ENCODE measurements at places on chromosomes 2 and 18.

GRCh38 chr18:48896875-48897511 lies 53.8 kb downstream of the SMAD7 start:
- DNase-seq = no peak

DNA sequence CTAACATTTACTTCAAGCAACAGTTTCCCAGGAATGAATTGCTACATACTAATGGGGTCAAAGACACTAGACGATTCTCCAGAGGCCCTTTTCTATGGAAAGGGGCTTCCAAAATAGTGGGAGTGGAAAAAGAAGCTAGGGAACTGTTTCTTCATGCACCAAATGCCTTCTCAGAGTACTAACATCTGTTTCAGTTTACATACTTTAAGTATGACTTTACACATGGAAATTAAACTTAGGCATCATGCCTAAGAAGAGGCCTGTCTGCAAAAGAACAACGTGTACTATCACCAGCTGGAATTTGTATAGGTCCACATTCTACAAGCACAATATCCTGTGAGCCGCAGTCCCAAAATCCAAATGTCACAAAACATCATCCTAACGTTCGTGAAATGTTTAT lies 29.4 kb upstream of the WDR75 start:
- no peak for DNase-seq

DNA sequence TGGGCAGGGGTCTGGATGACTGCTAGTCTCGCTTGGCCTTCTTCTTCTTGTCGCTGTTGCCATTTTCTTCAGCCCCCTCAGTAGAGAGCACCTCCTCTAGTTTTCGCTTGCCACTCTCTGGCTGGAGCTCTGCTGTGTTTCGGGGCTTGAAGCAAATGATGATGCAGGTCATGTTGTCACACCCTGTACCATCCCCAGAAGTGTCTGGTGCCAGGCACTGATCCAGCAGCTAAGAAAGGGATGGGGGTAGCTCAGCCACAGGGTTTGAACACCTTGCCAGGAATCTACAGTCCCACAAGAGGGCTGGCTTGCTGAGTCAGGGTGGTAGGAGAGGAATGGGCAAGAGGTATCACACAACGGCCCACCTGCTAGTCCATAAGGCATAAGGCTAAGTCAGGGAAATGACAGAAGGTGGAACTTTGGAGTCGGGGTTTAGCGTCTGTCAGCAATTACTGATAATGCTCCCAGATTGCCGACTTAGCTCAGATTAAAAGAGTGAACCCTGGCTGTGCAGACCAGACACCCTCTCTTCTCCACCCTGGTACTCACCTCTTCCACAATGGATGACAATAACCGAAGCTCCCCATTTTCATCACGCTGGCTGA lies 1.1 kb upstream of the ZNF513 start:
- no peak for DNase-seq

GRCh38 chr2:236090027-236090382 lies 78.2 kb downstream of the GBX2 start:
- DNase-seq = no peak

- no peak for DNase-seq
Observed at GRCh38 chr2:240997856-240998705, at the start of gene SNED1. TSS of gene SNED1 (plus strand) at chr2:240998618. CDS start at chr2:240998838, 220 bp downstream.

GRCh38 chr2:48107326-48107925 lies 201.1 kb upstream of the FBXO11 start:
- no peak for DNase-seq

GRCh38 chr18:46867367-46868143 lies 49.8 kb downstream of the PIAS2 start:
- DNase-seq = no peak

DNA sequence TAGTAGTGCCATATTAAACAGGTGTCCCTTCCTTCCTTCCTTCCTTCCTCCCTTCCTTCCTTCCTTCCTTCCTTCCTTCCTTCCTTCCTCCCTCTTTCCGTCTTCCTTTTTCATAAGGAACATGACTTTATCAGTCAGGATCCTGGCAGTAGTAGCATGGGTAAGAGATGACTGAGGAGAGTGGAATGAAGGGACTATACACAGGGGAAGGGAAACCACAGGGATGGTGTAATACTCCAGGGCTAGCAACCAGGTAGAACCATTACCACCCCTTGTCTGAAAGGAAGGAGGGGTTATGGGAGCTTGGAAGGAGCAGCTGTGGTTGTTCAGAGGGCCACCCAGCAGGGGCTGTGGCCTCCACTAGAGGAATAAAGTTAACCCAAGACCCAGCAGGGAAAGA lies 23.2 kb upstream of the KDM3A start:
- no peak for DNase-seq

- no peak for DNase-seq
Observed at GRCh38 chr2:88832311-88832991, 141.0 kb downstream of the RPIA start.

DNA sequence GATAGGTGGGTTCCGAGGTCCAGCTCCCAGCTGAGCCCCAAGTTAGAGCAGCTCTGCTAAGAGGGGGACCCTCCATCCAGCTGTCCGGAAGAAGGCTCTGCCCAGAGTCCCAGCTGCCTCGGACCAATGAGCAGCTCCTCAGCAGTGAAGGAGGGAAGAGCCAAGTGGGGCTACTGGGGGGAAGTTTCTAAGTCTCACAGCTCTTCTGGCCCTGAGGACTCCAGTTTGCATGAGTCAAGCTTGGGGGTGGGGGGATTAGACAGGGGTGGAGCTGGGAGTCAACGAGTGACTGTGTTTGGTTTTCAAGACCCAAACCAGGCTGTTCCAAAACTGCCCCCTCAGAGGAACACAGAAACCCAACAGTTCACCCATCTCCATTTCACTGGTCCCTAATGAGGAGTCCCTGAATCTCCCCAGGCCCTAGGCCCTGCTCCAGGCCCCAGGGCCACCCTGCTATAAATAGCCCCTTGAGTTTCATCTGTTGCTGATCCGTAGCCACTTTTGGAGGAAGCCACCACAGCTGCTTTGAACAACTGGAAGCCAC lies 100.9 kb downstream of the TNS1 start:
- no peak for DNase-seq

DNA sequence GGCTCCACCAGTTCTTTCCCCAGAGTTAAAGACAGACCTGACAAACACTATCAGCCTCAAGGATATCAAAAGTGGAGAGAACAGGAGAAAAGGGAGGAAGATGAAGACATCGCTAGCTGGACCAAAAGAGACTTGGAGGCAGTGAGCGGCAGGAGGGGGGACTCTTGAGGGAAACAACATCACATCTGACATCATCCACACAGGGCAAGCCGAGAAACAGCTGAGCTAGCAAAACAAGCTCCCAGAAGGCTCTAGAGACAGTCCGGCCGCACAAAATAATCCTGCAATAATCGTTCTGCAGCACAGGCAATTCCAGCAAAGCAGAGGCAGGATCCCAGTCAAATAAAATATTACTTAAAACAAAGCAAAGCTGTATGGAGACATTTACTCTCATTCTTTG lies 239.8 kb downstream of the EN1 start:
- no peak for DNase-seq

DNA sequence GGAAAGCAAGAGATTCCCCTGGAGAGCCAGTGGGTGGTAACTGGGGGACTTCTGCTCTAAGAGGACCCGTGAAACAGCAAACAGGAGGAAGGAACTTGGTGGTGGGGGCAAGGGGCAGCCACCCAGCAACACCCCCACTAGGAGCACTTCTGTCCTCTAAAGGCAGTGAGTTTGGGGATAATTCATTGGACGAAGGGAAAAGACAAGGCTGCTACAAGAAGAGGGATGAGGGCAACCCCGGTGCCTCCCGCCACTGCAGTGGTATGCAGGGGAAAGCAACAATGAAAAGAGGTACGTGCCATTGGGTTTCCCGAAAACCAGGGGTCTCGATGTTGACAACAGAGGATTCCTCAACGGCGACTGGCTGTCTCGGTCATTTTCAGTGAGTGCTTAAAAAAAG lies 9.1 kb downstream of the RPL31 start:
- no peak for DNase-seq

GRCh38 chr2:158922601-158923000 lies 45.8 kb upstream of the TANC1 start:
- no peak for DNase-seq

DNA sequence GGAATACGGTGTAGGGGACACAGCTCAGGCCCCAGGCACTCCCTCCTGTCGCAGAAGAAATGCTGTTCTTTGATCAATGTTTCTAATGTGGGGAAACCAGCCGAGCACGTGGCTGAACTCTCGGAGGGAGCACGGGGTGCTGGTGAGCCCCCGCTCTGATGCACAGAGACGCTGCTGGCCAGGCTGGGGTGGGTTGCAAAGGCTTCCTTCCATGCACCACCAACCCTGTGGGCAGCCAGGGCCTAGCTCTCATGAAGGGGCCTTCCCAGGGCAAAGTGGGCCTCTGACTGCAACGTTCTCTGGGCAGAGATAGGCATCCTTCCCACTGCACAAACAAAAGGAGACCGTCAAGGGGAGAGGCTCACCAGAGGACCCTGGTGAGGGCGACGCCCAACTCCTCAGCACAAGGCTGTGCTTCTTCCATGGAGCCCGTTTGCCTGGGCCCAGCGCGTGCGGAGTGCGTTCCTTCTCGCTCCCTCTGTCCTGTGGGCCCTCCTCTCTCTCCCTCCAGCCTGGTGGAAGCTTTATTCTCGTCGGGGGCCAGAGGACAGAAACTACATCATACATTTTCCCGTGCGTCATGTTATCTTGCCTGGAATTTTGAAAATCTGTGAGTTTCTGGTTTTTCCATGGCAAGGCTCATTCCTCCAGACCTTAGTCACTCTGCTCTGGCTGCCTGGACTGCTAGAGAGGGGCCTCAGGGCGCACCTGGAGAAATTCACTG lies 61.1 kb upstream of the SP3 start:
- DNase-seq = no peak

- no peak for DNase-seq
Observed at GRCh38 chr2:213958086-213958485, 452.8 kb upstream of the VWC2L start.

- no peak for DNase-seq
Observed at GRCh38 chr2:71250935-71251334, 24.0 kb upstream of the PAIP2B start.

GRCh38 chr2:95342556-95343320 lies 45.6 kb downstream of the KCNIP3 start:
- no peak for DNase-seq

- no peak for DNase-seq
Observed at GRCh38 chr2:191404568-191404991, 159.4 kb downstream of the MYO1B start.

DNA sequence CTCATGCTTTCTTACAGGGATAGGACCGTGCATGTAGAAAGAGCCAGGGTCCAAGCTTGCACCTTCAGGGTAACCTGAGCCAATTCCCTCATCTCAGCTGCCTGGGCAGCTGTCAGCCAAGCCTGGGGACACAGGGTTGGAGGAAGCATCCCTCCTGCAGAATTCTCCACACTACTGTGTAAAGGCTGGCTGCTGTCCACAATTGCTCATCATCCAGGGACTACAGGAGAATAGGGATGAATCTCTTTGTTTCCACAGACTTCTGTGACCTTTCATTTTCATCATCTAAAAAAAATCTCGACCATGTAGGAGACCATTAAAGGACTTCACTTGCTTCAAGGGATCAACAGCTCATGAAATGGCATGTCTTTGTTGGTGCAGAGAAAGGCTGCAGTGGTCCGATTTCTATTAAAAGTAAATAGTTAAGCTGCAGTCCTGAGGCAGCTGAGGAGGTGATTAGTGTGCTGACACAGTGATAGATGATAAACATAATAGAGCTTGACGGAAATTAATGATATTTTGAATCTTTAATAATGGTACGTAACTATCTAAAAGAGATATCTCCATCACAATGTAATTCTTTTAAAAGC lies 74.4 kb upstream of the COPS8 start:
- no peak for DNase-seq

DNA sequence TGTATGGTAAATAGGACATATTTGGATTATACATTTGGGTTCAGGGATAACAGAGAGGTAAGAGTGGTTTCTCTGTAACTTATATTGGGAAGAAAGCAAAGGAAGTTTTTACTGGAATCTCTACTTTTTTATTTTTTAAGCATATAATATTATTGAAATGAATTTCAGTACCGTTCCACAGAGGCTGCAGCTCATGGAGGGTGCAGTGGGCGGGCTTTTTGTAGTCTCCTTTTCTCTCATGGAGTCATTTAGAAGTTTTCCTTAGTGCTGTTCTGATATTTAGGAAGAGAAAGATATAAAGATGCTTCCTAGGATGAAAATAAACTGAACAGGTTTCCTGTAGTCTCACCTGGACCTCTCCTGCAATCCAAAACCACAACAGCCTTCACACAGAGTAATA lies 1153.3 kb upstream of the TMEFF2 start:
- no peak for DNase-seq

GRCh38 chr2:120402508-120402907 lies 56.6 kb downstream of the INHBB start:
- no peak for DNase-seq

DNA sequence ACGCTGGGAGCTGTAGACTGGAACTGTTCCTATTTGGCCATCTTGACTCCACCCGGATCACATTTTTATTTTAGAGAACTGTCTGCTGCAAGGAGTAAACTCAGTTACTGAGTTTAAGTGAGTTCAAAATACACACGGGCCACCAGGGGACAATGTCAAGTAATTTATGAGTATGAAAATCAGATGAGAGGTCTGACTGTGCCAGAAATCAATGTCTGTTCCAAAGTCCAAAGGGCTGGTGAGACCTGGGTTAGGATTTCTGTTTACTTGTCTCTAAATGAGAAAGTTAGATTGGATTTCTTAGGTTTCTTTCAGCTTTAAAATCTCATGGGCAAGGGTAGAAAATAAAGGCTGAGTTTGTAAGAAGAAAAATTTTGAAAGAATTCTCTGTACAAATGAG lies 465.8 kb upstream of the MEIS1 start:
- DNase-seq = no peak

DNA sequence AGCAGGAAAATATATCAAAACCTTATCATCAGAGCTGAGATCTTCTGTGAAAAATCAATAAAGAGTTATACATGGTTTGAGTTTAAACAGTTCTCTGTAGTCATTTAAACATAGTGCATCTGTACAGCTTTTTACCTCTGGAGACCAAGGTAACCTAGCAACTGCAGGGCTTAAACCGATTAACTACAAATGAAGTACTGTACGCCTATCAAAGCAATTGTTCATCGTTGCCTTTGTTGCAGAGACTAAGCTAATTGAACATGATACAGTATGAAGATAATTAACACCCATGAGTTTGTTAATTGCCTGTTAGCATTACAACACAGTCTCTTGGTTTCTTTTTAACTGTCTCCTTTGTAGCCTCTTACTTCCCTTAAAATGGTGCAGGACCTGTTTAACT lies 147.9 kb downstream of the LNPK start:
- DNase-seq = no peak

DNA sequence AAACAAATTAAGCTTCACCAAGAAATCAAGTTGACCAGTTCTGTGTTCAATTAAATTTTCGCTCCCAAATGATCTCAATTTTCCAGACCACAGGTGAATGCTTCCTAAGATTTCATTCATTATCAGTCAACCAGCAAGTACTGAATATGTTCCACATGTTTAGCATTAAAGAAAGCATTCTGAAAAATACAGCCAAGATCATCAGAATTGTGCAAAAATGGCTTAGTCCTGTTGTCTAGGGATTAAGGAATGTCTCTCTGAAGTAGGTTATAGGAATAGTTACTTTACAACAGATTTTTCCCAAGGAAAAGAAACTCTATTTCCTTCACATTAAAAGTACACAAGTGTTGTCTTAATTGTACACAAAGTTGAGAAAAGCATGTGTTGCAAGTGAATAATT lies 69.2 kb downstream of the NRXN1 start:
- DNase-seq = no peak

- DNase-seq = no peak
Observed at GRCh38 chr2:95728878-95729596, 137.2 kb downstream of the TRIM43 start.
